ENCODE measurements at places on chromosomes 16 and 17.

DNA sequence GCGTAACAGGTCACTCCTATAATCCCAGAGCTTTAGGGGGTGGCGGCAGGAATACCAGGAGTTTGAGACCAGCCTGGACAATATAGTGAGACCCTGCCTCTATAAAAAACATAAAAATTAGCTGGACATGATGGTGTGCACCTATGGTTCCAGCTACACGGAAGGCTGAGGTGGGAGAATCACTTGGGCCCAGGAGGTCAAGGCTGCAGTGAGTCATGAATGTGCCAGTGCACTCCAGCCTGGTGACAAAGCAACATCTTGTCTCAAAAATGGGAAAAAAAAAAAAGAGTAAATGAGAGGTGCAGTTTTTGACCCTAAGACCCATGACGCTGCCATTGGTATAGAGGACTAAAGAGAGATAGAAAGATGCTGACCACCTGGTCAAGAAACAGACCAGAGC, 16.1 kb downstream of the PARN start:
- no peak for DNase-seq

- DNase-seq: no peak
These were observed 331.0 kb upstream of the CCL2 start for GRCh38 chr17:33924104-33924503.

DNA sequence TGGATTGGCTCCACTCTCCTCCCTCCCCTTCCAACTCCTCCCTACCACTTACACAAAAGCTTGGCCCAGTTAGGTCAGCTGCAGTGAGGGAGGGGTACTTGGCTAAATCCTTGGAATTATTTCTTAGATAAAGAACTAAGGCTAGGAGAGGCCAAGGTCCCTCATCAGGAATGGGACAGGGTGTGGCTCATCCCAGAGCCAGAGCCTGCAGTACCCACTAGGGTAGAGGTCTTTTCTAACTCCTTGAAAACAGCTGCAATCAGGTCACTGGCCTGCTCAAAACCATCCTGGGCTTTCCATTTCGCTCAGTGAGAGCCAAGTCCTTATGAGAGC, 1.9 kb upstream of the SLC46A1 start:
- DNase-seq: no peak

DNA sequence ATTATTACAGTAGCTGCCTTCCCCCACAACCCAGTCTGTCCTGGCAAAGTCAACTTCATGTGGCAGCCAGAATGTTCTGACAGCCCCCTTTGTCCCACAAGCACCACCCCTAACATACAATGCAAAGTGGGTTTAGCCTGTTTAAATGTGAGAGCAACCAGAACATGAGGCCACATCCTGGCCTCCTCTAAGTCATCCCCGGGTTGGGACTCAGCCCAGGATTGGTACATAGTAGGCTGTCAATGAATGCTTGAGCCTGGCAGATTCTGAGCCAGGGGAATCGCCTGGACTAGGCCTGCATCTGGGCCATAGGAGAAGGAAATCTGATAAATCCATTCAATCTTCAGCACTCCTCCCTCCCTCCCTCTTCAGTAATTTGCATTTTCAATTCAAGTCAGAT, 4.3 kb upstream of the ITGA3 start:
- DNase-seq: no peak

- peak; percentile 88 for DNase-seq
These were observed at the start of gene PNPO for GRCh38 chr17:47941246-47942095. TSS of gene PNPO (plus strand) at chr17:47941571. CDS start at chr17:47941676, 105 bp downstream.

- DNase-seq: no peak
These were observed 4.4 kb downstream of the KIF19 start for GRCh38 chr17:74330446-74330845.

- no peak for DNase-seq
These were observed 21.9 kb downstream of the SEC14L5 start for GRCh38 chr16:4979736-4980660.

Measured in brain pericyte (primary cell).